ENCODE measurements at places on chromosomes 6 and 20.
A peak's percentile ranks its signal among the peaks of the same experiment; 100 is the strongest.

GRCh38 chr6:35363293-35363750 is 21.0 kb downstream of the PPARD start:
- peak; percentile 79 for DNase-seq

- DNase-seq: no peak
Measured at GRCh38 chr6:115909923-115910546, 150.7 kb downstream of the FRK start.

DNA sequence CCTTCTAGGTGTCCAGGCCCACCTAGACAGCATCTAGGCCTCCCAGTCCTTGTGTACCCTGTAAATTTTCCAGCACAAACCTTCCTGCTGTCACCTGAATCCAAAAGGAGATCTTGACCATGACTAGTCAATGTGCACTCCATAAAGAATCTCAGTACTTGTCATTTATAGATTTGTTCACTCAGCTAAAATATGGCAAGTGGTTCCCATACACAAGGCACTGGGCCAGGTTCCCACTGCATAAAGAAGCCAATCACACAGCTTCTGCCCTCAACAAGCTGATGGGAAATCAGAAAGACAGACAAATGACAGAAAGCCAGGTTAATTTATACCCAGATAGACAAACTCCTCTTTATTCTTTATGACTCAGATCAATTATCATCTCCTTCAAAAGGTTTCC is 526.8 kb downstream of the CD83 start:
- DNase-seq: no peak

DNA sequence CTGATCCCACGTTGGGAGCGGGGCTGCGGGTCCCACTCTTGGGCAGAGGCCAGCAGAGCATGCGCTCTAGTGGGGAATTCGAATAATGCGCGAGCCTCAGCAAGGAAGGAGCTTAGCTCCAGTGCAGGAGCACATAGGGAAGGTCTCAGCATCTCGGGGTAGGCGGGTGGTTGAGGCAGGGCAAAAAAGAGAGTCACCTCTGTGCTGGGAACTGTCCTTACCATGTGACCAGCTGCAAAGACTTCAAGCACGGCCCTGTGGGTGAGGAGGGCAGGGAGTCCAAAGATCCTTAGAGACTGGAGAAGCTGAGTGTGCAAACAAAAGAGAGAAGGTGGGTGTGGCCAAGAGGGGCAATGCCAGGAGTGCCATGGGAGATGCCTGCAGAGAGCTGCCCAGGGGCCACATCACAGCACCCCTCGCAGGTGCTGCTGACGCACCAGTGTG is 79.2 kb upstream of the CD93 start:
- no peak for DNase-seq

DNA sequence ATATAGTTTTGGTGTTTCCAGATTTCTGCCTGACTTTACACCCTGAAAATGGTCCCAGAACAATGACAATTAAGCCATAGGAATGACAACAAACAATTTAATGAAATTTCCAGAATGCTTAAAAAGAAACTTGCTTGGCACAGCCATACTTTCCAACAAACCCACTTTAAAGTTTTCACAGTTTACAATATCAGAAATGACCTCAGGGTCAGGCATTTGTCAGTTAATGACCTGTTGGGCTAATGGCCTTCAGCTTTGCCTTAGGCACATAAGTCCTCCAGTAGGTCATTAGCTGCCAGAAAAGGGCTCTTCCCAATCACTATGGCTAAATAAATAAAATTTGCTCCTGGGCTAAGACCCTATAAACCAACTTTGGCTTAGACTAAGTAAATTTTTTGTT is 144.6 kb upstream of the BEND3 start:
- DNase-seq: no peak

DNA sequence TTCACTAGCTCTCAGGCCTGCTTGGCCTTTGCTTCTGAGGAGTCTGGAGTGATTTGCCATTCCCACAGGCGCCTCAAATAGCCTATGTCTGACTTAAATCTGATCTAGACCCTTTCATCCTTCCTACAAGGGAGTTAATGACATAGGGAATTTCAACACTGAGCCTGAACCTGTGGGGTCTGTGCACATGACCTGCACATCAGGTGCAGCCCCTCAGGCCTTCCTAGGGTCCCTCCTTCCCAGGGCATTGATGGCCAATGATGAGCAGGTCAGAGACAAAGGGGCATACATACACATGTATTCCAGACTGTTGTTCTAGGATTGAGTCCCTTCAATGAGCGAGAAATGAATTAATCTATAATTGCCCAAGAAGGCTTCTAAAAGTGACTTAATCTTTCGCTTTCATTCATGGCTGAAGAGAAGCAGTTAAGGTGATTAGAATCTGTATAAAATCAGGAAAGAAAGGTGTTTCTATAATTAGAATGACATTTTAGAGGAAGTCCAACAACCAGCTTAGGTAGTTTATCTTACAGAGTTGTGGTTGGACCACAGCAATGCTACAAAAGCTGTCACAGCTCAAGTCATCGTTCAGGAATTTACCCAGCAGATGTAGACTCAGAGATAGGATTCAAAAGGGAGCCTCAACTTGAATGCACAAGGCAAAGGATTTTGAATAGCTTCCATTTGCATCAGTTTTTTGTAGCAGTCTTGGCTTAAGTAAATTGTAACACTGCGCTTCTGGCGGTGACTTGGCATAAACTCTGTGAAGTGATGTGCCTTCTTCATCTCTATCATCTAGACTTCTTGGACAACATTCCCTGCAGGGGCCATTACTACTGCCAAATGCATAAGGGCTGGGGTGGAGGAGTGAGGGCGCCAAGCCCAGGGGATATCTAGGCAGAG is 27.0 kb upstream of the TBC1D7 start:
- DNase-seq: no peak

DNA sequence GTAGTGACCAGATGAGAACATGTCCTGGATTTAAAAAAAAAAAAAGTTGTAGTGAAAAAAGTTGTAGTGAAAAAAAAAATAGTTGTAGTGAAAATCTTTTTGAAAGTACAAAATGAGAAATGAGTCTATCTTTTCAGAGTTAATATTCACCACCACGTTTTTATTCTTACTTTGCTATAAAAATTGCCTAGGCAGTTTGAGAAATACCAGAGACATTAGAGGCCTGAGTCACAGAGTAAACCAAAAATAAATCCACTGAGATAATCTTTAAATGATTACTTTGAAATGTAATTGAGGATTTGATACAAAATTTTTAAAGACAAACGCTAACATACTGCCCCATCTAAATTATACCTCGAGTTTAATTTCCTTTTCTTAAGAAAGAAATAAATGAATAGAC is 101.2 kb upstream of the TIAM2 start:
- DNase-seq: no peak

GRCh38 chr20:61861054-61861841 is 204.4 kb downstream of the TAF4 start:
- no peak for DNase-seq

DNA sequence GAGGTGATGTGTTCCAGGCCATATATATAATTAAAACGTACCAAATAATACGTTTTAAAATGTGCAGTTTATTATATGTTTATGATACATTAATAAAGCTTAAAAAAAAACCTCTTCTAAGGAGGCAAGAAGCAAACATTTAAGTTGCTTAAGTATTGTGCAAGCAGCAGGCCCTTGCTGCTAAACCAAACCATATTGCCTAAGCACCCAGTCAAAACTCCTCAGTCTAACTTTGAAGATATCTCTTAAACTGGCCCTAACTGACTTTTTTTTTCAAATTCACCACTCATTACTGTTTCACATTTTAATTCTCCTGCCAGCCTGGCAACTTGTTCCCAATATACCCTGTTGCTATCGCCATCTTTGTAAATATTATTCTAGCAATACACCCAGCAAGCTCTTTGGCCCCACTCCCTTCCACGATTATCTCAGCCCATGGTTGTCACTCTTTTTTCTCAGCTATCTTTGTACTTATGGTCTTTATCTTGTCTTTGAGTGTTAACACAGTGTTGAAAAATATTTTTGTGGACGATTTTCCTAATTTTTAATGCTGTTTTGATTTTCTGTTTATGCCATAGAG is 60.9 kb downstream of the C6orf58 start:
- no peak for DNase-seq

GRCh38 chr6:167767715-167768107 is 59.0 kb upstream of the AFDN start:
- no peak for DNase-seq

GRCh38 chr20:57371363-57371762 is 19.8 kb upstream of the RBM38 start:
- no peak for DNase-seq

DNA sequence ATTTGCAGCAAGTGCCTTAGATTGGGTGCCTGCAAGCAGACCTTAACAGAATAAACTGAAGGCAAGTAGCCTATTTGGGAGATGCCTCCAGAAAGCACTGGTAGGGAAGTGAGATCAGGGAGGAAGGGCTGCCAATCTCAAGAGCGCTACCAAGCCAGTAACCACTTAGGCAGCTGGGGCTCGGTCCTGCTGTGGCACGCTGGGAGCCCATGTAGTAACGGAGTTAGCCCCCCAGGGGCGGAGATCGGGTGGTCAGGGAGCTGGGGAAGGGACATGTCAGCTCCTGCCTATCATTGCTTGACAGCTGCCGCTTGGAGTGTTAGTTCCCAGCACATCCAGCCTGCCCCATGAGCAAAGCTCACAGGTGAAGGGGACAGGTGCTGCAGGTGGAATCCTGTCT is 127.0 kb downstream of the CEBPB start:
- peak; percentile 46 for DNase-seq

DNA sequence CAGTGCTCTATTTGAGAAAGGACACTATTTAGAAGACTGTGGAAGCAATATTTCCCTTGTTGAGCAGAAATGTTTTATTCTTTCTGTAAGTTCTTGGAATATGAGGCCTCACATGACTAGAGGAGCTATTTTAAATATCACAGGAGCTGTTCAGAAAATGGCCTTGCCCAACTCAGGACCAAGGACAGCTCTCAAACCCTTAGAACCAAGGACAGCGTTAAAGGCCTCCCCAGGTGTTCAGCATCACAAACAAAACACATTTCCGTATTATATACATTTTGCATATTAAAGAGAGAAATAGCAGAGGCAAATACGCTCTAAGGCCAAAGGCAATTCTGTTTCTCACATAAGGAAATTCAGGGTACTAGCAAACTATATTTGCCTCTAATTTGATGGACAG is 631.4 kb downstream of the CDH26 start:
- DNase-seq: no peak

- DNase-seq: peak; percentile 73
Measured at GRCh38 chr6:37324131-37325033, 29.4 kb upstream of the RNF8 start.

DNA sequence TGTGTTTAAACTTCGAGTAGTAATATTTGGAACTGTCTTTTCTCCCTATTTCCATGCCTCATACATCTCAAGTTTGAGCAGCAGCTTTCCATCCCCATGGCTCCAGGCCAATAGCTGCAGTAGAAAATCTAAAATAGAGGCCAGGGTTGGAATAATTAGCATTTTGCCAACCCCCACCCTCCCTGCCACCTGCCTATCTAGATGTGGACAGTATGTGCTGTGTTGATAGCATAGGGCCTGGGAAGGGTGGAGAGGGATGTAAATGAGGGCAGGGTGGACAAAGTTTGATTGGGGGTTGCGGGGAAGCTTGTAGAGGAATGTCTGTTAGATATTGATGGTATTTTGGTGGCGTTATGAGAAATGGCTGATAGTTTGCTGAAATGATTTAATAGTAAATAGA is 5.6 kb downstream of the TOP1 start:
- no peak for DNase-seq

GRCh38 chr20:48163505-48163904 is 378.2 kb upstream of the SULF2 start:
- DNase-seq: no peak

GRCh38 chr6:3565291-3565690 is 108.4 kb upstream of the SLC22A23 start:
- DNase-seq: no peak

DNA sequence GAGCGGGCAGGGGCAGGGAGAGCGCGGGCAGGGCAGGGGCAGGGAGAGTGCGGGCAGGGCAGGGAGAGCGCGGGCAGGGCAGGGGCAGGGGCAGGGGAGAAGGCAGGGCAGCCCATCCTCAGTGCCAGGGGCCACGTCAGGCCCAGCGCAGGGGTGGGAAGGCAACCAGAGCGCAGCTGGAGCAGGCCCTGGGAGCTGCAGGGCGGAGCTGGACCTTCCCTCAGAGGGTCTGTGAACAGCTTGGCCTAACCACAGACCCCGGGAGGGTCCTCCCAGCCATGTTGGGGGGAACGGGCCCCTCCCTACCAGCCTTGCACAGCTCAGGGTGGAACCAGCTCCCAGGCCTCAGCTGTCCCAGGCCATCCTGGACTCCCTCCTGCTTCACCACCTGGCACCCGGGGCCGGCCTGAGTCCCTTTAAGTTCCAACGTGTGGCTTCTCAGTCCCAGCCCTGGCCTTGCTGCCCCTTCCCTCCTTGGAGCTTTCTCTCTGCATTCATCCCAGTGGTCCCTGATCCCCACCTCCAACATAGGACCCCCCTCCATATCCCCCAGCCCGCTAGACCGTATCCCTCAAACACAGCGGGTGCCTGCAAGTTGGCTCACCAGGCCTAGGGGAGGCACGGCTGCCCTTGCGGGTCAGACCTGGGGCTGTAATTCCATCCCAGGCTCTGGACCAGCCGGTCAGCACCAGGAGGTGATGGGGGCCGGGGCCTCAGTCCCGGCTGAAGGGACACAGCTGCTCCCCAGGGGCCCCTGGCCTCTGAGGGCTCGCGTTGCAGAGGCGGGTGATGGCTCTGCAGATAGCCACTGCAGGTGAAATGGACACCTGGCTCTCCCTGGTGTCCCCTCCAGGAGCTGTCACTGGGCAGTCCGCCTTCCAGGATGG is 5.6 kb upstream of the ZBTB46 start:
- DNase-seq: no peak

GRCh38 chr6:135002974-135003703 is 51.5 kb downstream of the HBS1L start:
- DNase-seq: peak; percentile 23

DNA sequence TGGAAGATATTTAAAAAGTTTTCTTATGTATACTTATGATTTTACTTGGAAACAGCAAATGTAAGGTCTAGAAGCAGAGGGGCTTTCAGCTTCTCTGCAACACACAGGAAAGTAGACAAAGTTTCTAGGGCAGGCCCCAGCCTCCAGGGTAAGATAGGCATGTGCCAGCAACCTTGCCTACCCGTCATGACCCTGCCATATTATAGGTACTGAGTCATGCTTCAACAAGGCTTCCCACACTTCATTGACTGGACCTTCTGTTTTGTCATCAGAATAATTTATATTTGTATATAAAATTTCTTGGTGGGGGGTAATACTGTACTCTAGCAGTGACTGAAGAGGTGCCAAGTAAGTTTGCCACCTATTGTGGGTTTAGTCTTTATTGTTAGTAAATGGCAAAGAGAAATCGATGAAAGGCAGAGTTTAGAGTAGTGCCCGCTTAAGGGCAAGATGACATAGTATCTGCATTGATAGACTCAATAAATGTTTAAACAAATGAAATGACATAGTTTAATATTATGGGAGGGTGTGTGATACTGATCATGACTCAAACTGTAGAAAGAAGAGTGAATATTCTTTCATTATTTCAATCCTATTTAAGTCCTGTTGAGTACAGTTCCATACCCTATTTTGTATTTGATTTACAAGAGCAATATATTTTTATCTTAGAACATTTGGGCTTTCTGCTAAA is 95.6 kb downstream of the JARID2 start:
- peak; percentile 55 for DNase-seq

- no peak for DNase-seq
Measured at GRCh38 chr6:159056432-159056831, 11.6 kb upstream of the TAGAP start.

- DNase-seq: peak; percentile 57
Measured at GRCh38 chr6:8707956-8708772, 272.8 kb upstream of the SLC35B3 start.
